ENCODE measurements at places on chromosomes 16 and 17.

- no peak for DNase-seq
Measured at GRCh38 chr16:11620243-11621003, 33.7 kb upstream of the LITAF start.

GRCh38 chr16:15521758-15522509 lies 87.5 kb downstream of the BMERB1 start:
- DNase-seq: no peak

DNA sequence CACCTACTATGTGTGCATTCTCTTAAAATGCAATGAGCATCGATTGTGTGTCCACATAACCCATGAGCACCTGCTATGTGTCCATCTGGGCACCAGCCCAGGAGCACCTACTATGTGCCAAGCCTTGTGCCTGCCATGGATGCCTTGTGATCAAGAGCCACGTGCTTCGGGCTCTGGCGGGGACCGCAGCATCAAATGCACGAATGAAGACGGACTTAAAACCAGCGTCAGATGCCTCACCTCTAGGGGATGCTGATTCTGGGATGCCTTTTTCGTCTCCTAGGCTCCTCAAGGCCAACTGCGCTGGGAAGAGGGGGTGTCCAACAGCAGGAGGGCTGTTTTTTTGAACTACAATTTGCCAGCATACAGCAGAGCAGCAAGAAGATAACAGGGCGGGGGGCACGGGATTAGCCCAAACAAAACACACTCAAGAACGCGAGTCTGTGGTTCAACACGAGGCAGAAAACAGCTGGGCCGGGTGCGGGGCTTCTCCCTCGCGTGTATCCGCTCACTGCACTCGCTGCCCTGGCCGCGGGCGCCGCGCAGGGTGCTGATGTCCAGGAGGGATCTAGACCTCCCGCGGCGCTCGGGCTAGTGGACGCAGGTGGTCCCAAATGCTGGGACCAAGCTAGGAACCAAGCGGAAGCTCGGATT lies 1.2 kb upstream of the GLIS2 start:
- peak; percentile 23 for DNase-seq

DNA sequence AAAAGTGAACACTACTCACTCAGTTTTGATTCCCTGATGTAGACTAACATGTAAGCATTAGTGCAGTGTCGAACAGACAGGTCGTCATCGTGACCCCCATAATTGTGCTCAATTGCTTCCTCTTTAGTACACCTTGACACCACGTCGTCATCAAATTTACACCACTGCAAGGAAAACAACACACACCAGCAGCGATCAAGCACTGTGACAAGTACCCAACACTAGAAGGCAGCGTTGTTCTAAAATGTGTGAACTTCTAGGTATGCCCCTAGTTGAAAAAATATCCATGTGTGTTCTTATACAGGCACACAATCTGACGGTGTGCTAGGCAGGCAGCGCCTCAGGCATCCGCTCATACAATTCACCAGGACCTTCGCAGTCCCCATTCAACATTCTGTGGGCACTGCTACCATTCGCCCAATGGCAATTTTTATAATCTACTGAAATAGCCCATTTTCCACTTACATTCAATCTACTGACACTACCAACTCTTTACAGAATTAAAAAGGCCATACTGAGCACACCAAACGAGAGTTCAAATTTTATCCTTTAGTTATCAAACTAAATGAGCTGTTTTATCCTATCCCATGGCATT lies 23.1 kb downstream of the LITAFD start:
- no peak for DNase-seq

- DNase-seq: no peak
Measured at GRCh38 chr17:60164697-60165096, 14.9 kb downstream of the CA4 start.

- no peak for DNase-seq
Measured at GRCh38 chr16:6967796-6968320, 364.8 kb upstream of the RBFOX1 start.

DNA sequence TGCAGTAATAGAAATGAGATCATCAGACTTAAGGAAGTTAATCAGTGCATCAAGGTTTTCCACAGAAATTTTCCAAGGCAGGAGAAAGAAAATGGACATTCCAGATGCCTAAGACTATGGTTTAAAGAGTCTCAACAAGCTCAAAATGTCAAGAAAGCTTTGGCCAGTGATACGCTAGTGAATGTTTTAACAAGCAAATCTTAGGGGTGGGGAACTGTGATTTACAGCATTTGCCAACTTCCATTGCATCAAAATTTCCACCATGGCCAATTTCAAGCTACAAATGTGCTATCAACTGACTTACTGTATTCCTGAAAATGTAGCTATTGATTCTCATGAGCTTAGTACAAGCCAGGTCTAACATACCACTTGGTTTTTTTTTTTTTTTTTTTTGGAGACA lies 82.4 kb upstream of the CLEC3A start:
- no peak for DNase-seq

DNA sequence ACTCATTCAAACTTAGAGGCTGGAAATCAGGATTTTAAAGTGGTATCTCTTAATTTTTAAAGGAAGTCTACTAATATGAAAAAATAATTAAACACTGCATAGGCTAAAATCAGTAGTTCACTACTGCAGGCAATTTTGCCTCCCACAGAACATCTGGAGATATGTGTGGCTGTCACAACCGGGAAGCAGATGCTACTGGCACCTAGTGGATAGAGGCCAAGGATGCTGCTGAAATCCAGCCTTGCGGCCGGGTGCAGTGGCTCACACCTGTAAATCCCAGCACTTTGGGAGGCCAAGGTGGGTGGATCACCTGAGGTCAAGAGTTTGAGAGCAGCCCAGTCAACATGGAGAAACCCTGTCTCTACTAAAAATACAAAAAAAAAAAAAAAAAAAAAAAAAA lies 473.9 kb downstream of the XYLT1 start:
- DNase-seq: peak; percentile 28

DNA sequence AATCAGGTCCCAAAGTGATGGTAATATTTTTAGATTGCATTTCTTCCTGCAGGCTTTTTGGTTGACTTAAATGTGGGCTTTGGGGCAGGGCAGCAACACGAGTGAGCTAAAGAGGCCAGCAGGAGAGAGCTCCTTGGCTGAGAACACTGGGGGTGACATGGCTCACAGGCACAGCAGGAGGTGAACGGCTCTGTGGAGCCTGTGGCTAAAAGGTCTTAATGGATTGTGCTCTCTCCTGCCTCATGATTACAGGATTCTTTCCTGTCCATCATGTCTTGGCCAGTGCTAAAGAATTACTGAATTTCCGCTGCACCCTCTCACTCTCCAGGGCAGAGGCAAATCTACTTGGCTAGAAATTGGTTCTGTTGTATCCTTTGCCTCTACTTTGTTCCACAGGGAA lies 366.6 kb downstream of the HS3ST4 start:
- peak; percentile 26 for DNase-seq

GRCh38 chr17:49760932-49761558 lies 2.9 kb downstream of the FAM117A start:
- no peak for DNase-seq

DNA sequence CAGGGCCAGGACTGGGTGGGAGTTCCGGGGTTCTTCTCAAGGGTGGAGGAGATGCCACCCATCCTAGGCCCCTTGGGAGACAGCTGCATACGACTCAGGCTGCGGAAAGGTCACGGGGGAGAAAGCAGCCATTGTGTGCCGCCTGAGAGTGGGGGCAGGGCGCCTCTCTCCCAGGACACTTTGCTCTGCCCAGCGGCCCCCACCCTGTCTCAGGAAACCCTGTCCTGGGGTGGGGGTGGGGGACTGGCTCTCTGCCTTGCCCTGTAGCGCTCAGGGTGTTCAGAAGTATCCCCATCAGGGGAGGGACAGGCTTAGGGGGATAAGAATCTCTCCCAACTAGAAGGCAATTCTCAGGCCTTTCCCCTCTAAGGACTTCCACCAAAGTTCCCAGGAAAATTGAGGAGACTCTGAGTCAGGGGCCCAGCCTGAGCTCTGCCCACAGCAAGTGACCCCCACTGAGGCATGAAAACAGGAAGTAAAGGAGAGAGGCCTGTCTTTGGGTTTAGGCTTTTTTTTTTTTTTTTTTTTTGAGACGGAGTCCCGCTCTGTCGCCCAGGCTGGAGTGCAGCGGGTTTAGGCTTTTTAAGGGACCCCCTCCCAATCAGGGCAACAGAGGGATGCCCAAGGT lies 4.9 kb downstream of the GIT1 start:
- DNase-seq: no peak

GRCh38 chr16:86504315-86505184 lies 5.8 kb upstream of the FOXF1 start:
- DNase-seq: no peak

- DNase-seq: no peak
Measured at GRCh38 chr16:5642011-5642410, 544.4 kb upstream of the EEF2KMT start.

GRCh38 chr17:56675876-56676660 lies 82.6 kb downstream of the NOG start:
- no peak for DNase-seq

DNA sequence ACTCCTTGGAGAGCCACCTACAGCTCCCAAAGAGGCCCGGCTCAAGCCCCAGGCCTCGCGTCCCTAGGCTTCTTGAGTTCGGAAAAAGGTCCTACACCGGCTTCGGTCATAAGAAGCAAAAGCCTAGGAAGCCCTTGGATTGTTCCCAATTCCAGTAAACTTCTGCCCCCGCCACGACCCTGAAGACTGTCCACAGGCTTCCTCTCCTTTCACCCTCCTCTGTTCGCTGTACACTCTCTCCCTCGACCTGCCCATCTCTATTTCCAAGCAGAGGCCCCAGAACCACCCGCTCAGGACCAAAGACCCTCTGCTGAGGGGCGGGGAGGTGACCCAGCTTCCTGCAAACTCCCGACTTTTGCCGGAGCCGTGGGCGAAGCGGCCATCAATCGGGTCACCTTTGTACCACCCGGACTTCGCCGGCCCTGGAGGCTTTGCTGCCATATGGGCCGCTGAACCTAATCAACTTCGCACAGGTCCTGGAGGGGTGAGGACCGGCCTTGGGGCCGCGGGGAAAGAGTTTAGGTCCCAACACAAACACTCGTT lies 2.7 kb downstream of the HOXB2 start:
- no peak for DNase-seq

GRCh38 chr17:74454197-74455024 lies 12.0 kb upstream of the CD300A start:
- no peak for DNase-seq

GRCh38 chr16:19366391-19366790 lies 51.3 kb upstream of the TMC5 start:
- no peak for DNase-seq

GRCh38 chr16:54927125-54928015 lies 3.3 kb upstream of the IRX5 start:
- no peak for DNase-seq

- no peak for DNase-seq
Measured at GRCh38 chr17:71527311-71527710, 593.5 kb upstream of the SOX9 start.

GRCh38 chr17:38339891-38340290 lies 3.9 kb downstream of the GPR179 start:
- DNase-seq: no peak

DNA sequence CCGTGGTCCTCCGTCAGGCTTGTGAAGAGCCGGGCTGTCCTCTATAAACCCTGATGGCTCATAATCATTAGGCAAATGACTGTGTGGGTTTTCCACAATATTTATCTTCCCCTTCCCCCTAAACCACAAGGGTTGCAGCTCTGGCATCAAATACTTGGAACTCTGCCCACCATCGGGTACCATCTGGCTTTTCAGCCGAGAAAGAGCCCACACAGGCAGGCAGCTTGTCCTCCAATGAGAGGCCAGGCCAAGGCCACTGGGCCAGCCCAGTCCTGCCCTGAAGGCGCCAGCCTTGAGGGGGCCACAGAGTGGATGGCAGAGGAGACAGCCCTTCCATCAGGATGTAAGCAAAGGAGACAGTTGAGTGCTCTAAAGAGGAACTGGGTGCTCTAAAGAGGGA lies 31.8 kb upstream of the NAT9 start:
- no peak for DNase-seq

DNA sequence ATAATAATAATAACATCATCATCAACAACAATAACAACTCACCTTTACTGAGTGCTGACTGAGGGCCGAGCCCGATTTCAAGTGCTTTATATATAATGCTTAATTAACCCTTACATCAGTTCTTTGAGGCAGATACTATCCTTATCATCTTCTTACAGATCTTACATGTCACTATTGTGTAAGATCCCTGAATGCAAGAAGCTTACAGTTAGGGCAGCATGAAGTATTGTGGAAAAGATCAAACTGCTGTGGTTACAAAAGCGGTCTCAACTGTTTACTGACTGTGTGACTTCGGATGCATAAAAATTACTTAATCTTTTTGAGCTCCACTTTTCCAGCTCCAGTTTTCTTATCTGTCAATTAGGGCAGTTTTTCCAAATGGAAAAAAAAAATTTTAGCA lies 3.3 kb downstream of the VAT1 start:
- no peak for DNase-seq

GRCh38 chr16:12575288-12575687 lies 228.4 kb downstream of the CPPED1 start:
- no peak for DNase-seq

DNA sequence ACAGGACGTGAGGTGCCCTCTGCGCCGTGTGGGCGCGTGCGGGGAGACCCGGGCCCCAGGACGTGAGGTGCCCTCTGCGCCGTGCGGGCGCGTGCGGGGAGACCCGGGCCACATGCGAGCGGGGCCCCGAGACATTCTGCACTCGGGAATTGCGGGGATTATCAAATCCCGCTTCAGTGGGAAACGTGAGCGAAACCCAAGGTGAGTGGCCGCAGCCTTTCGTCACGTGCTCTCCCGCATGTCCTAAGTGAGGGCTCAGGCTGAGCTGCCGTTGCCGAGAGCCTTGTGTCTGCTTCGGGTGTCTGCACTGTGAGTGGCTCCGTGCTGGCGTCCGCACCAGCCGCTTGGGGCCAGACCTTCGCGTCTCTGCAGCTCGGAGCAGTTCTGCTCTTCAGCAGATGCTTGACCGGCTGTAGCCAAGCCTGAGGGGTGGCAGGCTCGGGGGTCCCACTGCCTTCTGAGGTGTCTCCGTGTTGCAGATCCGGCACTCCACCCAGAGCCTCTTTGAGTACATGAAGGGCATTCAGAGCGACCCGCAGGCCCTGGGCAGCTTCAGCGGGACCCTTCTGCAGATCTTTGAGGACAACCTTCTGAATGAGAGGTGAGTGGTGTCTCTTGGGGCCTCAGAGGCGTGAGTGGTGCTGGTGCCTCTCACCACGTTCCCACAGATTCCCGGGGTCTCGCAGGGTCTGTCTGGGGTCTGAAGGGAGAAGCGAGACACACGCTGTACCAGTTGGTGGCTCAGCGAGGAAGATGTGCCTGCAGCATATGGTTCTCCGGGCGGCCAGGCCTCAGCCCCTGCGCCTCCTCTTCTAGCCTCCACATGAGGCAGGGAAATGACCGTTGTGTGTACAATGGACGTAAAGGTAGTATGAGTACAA lies 90.5 kb upstream of the ZNF750 start:
- DNase-seq: no peak
